Stimulated activated CD8-positive, alpha-beta memory T cell treated with anti-CD3 and anti-CD28 coated beads, Interleukin-7, amount 100 ng/mL, for 24 hours (primary cell): ENCODE measurements at places on chromosomes 12 and 14.
A peak's percentile ranks its signal among the peaks of the same experiment; 100 is the strongest.

DNA sequence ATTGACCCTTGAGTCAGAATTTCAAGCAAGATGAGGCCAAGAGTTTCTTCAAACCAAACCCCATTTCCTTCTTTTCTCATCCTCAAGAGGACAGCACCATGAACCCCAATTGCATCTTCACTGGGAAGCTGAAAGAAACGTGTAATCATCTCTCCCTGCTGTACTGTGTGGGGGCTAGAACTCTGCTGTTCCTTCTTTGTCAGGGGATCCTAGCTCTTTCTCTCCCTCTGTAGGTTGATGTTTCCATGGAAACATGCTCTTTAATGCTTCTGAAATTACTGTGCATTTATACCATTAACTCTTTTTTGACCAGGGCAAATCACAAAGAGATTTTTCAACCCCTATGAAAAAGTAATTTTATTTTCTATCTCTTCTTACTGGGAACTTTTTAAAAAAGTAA is 295.1 kb downstream of the GRIN2B start:
- no peak for DNase-seq

- DNase-seq = no peak
Observed at GRCh38 chr12:49228653-49229052, 36.2 kb upstream of the TUBA1C start.

- DNase-seq = no peak
Observed at GRCh38 chr14:71579331-71579730, 352.9 kb upstream of the RGS6 start.

GRCh38 chr14:79383475-79383874 is 827.8 kb downstream of the DIO2 start:
- no peak for DNase-seq

DNA sequence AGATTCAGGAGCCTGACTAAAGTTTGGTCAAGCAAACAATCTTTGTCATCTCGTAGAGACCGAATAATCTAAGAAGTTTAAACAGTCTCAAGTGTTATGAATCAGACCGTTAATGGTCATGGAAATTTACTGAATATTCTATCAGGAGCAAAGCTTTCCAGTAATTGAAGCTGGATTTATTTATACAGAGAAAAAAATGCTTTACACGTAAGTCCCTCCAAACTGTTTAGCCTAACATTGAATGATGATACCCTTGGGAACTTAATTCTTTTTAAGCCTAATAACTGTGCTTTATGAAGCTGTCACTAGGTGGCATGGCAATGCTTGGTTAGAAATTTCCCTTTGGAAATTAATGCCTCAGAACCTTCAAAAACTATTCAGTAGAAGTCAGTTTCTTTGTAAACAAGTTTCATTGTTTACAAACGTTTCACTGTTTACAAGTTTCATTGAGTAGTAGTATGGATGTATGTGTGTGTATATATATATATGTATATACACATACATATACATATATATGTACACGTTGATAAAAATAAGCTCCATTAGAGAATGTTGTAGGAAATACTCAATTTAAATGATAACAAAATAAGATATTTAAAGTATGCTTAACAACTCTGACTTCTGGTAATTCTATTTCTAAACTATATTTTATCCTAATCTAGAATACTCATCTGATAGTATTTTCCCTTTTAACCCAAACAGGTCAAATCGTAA is 32.1 kb downstream of the DEPDC4 start:
- no peak for DNase-seq

GRCh38 chr12:113456199-113456598 is 15.5 kb downstream of the LHX5 start:
- no peak for DNase-seq

GRCh38 chr12:132951649-132952048 is 4.5 kb downstream of the ZNF605 start:
- DNase-seq = no peak

- DNase-seq = no peak
Observed at GRCh38 chr14:104694475-104694950, 5.1 kb downstream of the INF2 start.

DNA sequence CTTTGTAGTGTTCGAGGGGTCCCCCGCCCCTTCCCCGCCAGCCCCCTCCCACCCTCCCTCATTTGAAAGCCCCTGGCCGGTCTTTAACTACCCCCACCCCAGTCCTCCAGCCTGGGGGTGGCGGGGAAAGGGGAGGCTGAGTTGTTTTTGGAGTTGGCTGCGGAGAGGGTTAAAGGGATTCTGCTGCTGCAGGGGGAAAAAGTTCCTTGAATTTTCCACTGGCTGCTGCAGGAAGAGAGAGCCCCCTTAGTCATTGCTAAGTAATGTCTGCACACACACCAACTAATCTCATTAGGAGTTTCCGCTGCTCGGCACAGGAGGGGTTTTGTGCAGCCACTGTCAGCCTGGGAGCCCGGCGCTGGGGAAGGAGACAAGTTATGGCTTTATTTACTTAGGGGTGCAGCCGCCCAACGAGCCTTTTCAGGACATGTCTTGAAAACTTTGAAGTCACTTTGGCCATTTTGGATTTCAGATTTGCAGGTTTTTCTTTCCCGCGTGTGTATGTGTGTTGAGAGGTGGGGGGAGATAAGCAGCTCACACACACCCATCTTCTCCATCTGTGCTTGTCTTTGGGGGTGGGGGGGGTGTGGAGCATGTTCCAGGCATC is 1.8 kb downstream of the ELK3 start:
- no peak for DNase-seq

DNA sequence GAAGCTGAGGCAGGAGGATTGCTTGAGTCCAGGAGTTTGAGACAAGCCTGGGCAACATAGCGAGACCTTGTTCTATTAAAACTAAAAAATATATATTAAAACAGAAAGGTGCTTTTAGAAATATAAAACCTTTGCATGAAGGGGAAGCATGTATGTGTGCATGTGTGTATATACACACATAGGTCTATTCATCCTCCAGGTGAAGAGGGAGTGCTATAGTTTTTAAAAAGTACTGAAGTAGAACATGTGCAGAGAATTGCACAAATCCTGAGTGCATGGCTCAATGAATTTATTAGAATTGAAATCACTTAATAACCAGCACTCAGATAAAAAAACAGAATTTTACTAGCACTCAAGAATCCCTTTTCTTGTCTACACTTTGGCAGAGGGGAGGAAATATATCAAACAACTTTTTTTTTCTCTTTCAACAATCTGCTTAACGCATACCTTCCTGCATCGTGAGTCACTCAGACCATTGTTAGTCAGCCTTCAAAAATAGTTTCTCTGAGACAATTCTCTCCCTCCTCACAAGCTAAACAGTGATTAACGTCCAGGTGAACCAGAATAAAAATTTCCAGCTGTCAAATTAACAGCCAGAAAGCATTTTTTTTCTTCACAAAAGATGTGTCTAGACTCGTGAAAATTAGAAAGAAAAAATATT is 17.7 kb upstream of the NEDD1 start:
- no peak for DNase-seq

DNA sequence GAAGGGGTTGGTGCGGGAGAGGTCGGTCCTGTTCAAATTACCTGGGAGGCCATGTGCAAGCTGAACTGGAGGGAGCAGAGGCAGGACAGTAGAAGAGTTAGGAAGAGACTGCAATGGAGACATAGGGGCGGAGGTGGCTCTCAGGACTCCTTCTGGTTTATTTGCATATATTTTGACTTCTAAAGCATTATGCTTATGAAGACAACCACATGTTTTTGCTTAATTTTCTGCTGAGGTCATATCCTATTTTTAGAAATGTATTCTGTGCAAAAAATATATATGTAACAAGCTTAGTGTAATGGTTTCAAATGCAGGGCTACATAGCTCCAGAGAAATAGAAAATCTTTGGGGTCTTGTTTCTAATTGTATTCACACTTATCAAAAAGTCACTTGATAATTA is 137.0 kb upstream of the MDM1 start:
- no peak for DNase-seq

- peak; percentile 12 for DNase-seq
Observed at GRCh38 chr12:110349514-110350151, 53.9 kb downstream of the ANAPC7 start.

GRCh38 chr14:94545131-94545841 is 16.0 kb upstream of the SERPINA4 start:
- DNase-seq = no peak

GRCh38 chr12:109597795-109598427 is 24.3 kb downstream of the MVK start:
- peak; percentile 41 for DNase-seq

GRCh38 chr14:103693515-103693914 is 21.7 kb downstream of the XRCC3 start:
- no peak for DNase-seq

DNA sequence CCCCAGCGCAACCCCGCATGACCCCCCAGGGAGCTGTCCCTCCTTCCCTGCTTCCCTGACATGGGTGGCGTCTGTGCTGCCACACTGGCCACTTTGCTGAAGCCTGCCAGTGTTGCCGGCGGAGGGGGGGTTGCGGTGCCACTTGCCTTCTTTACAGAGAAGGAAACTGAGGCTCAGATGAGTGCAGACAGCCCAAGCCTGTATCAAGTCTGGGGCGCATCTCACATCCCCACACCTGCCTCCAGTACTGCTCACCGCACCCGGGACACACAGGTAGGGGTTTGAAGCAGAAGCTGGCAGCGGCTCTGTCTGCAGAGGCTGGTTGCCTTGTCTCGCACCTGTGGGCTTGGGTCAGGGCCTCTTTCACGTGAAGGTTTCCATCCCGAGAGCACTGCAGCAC is 104.7 kb upstream of the RTL1 start:
- no peak for DNase-seq

DNA sequence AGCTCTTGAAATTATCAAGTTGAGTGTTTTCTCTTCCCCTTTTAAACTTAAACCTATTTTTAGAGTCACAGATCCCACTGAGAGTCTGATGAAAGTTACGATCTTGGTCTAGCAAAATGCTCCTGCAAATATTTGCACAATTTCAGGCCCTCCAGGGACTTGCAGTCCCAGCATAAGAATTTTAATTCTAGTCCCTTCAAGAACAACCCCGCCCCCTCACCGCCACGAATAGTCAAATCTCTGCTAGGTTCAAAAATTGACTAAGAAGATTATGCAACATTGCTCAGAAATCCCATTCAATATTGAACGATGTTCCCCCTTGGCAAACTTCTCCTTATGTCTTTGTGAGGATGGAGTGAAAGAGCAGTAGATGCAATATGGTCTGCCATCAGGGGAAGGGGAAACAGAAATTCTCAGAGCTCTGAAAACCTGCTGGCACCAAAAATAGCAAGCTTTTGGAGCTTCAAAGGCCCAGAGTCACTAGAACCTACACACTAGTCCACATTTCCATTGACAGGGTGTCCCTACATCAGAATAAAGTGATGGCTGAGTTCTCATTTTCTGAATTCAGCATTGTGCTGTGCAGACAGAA is 127.5 kb upstream of the CCDC175 start:
- DNase-seq = no peak

GRCh38 chr14:24774187-24774915 is 140.4 kb upstream of the GZMB start:
- no peak for DNase-seq

GRCh38 chr12:93297536-93297935 is 80.2 kb upstream of the NUDT4 start:
- DNase-seq = no peak
